ENCODE measurements at places on chromosomes 6 and 20.

- no peak for DNase-seq
These were observed 164.9 kb upstream of the SASH1 start for GRCh38 chr6:148177589-148178233.

- DNase-seq: no peak
These were observed 95.9 kb downstream of the SSR1 start for GRCh38 chr6:7216941-7217621.

GRCh38 chr6:111845441-111845871 lies 27.8 kb downstream of the FYN start:
- DNase-seq: no peak

GRCh38 chr20:3680701-3681351 lies 984 bp downstream of the ADAM33 start:
- DNase-seq: no peak
